ENCODE measurements at places on chromosomes 1 and 21. TPM values are rescaled to one million over a fixed set of nuclear protein-coding genes. Genes with fewer than 3 reads are reported as not detected.

The KLHL12 gene
- total RNA-seq = 18.5 TPM

The MIXL1 gene
- not detected for total RNA-seq

GRCh38 chr21:46206163-46207005 is 22.1 kb upstream of the SPATC1L start:
- no peak overlapping the region for H3K4me3 ChIP-seq
- H3K27me3 ChIP-seq = no peaks in the 10 kb centered on the region
- H3K36me3 ChIP-seq = peaks cover 61% of the 10 kb centered on the region
- H3K27ac ChIP-seq = no peak overlapping the region
- no peaks in the 10 kb centered on the region for H3K4me1 ChIP-seq

The DCDC2B gene
- not detected for total RNA-seq

DNA sequence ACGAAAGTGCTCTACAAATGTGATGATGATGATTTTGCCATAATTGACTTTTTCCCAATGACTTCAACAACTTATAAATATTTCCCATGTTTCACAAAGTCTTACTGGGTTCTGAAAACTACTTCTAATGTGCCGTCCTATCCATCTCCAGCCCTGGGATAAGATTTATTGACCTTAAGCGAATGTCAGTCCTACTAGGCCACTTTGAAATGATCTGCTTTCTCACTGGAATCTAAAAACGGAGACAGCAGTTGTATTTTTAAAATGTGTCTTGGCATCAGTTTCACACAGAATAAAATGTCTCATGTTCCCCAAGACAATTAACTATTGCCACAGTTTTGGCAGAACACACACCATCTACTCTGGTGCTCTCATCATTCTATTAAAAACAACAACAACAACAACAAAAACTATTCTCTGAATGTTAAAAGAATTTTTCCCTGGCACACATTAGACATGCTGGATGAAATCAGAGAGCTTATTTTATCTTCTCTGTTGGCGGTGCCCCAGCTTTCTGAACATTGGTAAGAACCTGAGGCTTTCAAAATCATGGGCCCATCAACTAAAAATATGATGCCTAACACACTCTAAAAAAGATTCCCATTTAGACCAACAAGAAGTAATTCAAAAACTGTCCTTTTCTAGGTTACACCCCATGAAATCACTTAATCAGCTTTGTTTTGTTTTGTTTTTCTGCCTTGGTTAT is 23.1 kb upstream of the DNASE2B start:
- no peak overlapping the region for H3K4me3 ChIP-seq
- peaks cover 41% of the 10 kb centered on the region for H3K4me1 ChIP-seq
- no peaks in the 10 kb centered on the region for H3K36me3 ChIP-seq

GRCh38 chr1:46081206-46081605 is 51.2 kb downstream of the PIK3R3 start:
- no peak for DNase-seq
- H3K4me3 ChIP-seq = no peak overlapping the region
- no peaks in the 10 kb centered on the region for H3K4me1 ChIP-seq
- H3K36me3 ChIP-seq = no peaks in the 10 kb centered on the region
- no peaks in the 10 kb centered on the region for H3K27me3 ChIP-seq

DNA sequence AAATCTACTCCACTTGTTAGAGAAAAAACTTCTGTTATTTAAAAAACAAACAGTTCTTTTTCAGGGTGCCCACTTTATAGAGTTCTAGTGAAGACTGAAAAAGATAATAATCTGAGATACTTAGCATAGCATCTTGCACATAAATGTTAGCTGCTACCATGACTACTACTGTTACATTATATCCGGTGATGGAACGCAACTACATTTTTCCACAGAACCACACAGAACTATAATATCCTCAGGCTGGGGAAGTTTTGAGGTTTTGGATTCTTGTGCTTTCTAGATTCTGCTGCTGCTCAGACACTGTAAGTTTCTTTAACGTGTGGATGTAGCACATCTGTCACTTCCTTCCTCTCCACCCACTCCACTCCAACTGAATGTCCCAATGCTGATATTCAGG is 110.3 kb downstream of the PTPN14 start:
- H3K4me1 ChIP-seq = peaks cover 34% of the 10 kb centered on the region
- H3K27ac ChIP-seq = no peak overlapping the region
- H3K27me3 ChIP-seq = no peaks in the 10 kb centered on the region
- DNase-seq = no peak

The SLC25A34 gene
- 2.4 TPM for total RNA-seq

Measured in thoracic aorta (tissue), 2 donors.